ENCODE measurements at places on chromosomes 4 and X. TPM values are rescaled to one million over a fixed set of nuclear protein-coding genes. Genes with fewer than 3 reads are reported as not detected.
A peak's percentile ranks its signal among the peaks of the same experiment; 100 is the strongest.

NCAPG gene
- 69.0 TPM for total RNA-seq

MAGEC3 gene
- total RNA-seq = not detected

DCX gene
- not detected for total RNA-seq

CDS1 gene
- 0.12 TPM for total RNA-seq

DDIT4L gene
- total RNA-seq = 0.34 TPM

CAPN6 gene
- total RNA-seq = not detected

GPR173 gene
- total RNA-seq = 0.56 TPM

BMX gene
- total RNA-seq = not detected

- DNase-seq = no peak
- no peak overlapping the region for H3K4me3 ChIP-seq
- no peaks in the 10 kb centered on the region for H3K4me1 ChIP-seq
- no peaks in the 10 kb centered on the region for H3K36me3 ChIP-seq
- no peak overlapping the region for H3K27ac ChIP-seq
Observed at GRCh38 chrX:148523303-148524080, 23.1 kb downstream of the AFF2 start.

DNA sequence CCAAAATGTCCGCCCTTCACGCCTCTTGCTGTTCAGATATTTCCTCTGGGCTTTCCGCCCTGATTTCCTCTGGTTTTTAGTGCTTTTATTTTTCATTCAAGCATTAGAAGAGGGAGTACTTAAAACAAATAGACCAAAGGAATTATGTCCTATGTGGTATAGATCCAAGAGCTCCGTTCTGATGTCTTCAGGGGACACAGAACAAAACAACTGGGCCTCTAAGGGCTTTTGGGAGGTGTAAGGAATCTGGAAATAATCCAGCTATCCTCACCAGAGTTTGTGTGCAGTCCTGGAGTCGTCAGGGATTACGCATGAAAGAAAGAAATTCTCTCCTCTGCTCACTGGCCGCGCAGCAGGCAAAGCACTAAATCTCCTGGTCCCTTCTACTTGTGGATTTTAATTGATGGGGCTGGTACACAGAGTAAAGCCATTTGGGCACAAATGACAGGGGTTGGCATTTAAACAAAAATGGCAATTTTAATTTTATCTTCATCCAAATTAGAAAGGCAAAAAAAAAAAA is 999.2 kb downstream of the ADGRL3 start:
- no peak overlapping the region for H3K27ac ChIP-seq
- DNase-seq = no peak
- H3K36me3 ChIP-seq = no peaks in the 10 kb centered on the region
- H3K4me1 ChIP-seq = no peaks in the 10 kb centered on the region
- no peaks in the 10 kb centered on the region for H3K27me3 ChIP-seq

DNA sequence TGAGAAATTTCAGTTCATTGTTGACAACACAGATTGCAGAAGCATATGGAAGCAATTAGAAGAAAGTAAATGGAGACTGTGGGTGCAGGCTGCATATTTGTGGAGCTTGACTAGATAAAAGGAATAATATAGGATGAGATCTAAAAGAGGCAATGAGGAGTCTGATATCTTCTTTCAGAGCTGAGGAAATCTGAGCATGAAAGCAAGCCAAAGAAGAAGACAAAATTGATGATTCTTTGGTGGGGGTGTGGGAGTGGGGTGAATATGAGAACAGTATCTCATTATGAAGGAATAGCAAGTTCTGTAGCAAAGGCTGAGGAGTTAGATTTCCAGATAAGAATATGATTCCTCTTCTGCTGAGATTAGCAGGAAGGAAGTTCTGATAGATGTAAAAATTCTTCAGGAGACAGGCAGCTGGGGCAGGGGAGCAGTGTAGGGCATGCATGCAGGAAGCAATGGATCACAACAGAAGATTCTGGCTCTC is 6.1 kb upstream of the PDHA2 start:
- no peaks in the 10 kb centered on the region for H3K27me3 ChIP-seq
- H3K36me3 ChIP-seq = no peaks in the 10 kb centered on the region
- no peaks in the 10 kb centered on the region for H3K4me1 ChIP-seq
- H3K4me3 ChIP-seq = no peak overlapping the region

DNA sequence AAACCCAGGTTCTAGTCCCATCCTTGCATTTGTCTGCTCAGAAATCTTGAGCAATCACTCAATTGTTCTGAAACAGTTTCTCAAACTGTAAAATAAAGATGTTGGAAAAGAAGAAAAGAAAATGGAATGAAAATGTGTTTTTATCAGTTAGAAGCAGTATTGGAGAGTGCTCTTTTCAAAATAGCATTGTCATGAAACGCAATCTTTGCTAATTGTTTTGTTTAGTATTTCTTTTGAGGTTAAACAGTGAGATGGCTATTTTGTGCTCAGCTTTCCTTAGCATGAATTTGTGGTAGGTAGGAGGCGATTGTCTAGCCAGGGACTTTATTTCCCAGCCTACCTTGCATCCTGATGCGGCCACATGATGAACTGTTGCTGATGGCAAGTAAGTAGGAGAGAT is 10.6 kb upstream of the HPF1 start:
- no peaks in the 10 kb centered on the region for H3K27me3 ChIP-seq
- H3K4me1 ChIP-seq = no peaks in the 10 kb centered on the region
- no peaks in the 10 kb centered on the region for H3K36me3 ChIP-seq
- no peak for DNase-seq

DNA sequence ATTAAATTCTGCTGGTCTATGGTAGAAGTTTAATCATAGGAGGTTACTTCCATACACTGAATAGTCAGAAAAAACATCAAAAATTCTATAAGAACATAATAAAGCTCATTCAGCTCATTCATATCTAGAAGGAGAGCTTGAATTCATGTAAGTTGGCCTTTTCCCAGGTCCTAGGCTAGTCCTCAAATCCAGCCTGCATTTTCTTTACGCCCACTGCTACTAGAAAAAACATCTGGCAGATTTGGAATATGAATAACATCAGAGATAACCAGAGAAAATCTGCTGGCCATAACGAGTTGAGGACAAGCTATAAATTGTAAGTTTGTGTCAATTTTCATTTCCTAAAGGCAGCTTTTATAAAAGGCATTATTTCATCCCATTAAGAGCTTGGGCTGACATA is 95.5 kb downstream of the MXRA5 start:
- H3K36me3 ChIP-seq = no peaks in the 10 kb centered on the region
- no peak overlapping the region for H3K4me3 ChIP-seq
- H3K4me1 ChIP-seq = no peaks in the 10 kb centered on the region
- no peak for DNase-seq

DNA sequence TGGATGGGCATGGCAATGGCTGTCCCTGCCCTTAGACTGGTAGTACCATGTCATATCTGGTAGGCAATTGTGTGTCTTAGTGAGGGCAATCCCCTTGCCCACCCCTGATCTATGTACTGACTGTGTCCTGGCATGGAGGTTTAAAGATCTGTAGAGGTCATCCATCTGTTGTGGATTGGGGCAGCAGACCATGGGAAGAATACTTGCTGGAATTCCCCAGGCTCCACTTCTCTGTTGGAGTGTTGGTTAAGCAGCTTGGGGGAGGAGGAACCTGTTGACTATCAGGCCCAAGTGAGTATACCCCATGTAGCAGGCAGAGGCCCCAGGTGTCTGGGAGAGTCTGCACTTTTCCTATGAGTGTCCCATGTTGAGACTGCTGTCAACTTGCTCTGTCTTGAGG is 246.7 kb upstream of the DIPK2B start:
- no peak overlapping the region for H3K4me3 ChIP-seq
- peaks cover 7% of the 10 kb centered on the region for H3K4me1 ChIP-seq
- no peak for DNase-seq
- no peaks in the 10 kb centered on the region for H3K36me3 ChIP-seq

- no peak overlapping the region for H3K4me3 ChIP-seq
- no peak for DNase-seq
- no peaks in the 10 kb centered on the region for H3K36me3 ChIP-seq
- no peaks in the 10 kb centered on the region for H3K4me1 ChIP-seq
- H3K27me3 ChIP-seq = no peaks in the 10 kb centered on the region
Observed at GRCh38 chr4:72019688-72020087, 12.1 kb upstream of the NPFFR2 start.

DNA sequence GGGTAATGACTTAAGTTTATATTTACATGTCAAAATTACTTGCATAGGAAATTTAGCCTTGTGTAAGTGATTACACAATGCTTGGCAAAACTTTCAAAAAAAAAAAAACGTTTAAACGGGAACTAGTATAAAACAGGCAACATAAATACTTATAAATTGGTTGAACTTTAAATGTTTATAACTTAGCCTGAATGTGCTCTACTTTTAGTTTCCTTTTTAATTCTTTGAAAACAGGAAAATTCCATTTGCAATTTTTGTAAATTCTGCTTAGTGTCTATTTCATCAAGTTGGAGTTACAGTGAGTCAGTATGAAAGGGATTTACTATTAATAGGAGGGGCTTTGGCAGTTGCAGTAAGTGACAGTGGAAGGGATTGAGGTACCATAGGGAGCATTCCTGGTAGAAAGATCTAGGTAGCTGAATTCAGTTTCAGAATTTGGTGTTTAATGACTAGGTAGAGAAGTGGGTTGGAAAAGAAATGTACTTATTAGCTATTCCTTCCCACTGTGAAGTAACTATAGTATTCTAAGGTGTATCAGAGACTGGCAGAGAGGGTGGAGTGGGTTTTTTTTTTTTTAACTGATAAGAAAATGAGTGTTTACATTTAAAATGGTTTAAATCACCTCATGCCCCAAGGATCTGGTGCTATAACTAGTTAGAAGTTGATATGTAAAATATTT is 2.8 kb downstream of the STAG2 start:
- peak overlapping the region; percentile 100 for H3K27ac ChIP-seq
- H3K36me3 ChIP-seq = peaks cover 32% of the 10 kb centered on the region
- H3K4me1 ChIP-seq = peaks cover 27% of the 10 kb centered on the region
- no peak for DNase-seq

- H3K4me3 ChIP-seq = no peak overlapping the region
- H3K27me3 ChIP-seq = peaks cover 10% of the 10 kb centered on the region
- H3K27ac ChIP-seq = no peak overlapping the region
- no peaks in the 10 kb centered on the region for H3K36me3 ChIP-seq
Observed at GRCh38 chr4:109334129-109335105, 32.0 kb upstream of the COL25A1 start.

- no peaks in the 10 kb centered on the region for H3K36me3 ChIP-seq
- H3K4me3 ChIP-seq = no peak overlapping the region
- H3K27ac ChIP-seq = no peak overlapping the region
- DNase-seq = no peak
- H3K27me3 ChIP-seq = no peaks in the 10 kb centered on the region
- no peaks in the 10 kb centered on the region for H3K4me1 ChIP-seq
Observed at GRCh38 chr4:178255172-178255571, 812.9 kb upstream of the AGA start.

GRCh38 chr4:15870079-15870478 is 68.5 kb downstream of the FGFBP1 start:
- no peak for DNase-seq
- H3K4me1 ChIP-seq = peaks cover 5% of the 10 kb centered on the region
- peaks cover 3% of the 10 kb centered on the region for H3K27me3 ChIP-seq

DNA sequence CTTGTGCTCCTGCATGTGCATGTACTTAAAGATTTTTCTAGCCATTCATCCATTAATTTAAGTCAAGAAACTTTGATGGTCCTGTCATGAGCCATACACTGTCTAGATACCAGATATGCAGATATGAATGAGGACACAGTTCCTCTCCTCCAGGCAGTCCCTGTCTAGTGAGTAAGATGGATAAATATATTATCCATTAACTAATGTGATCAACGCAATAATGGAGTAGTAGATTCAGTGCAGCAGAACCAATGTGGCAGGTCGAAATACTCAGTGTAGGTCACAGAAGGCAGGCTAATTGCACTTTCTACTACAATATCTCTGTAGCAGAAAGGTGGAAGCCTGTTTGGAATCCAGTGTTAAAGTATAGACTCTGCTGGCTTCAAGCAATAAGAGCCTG is 112.5 kb downstream of the PCDH7 start:
- H3K27ac ChIP-seq = no peak overlapping the region
- no peaks in the 10 kb centered on the region for H3K36me3 ChIP-seq
- no peak overlapping the region for H3K4me3 ChIP-seq
- no peaks in the 10 kb centered on the region for H3K4me1 ChIP-seq
- DNase-seq = no peak
- H3K27me3 ChIP-seq = no peaks in the 10 kb centered on the region

DNA sequence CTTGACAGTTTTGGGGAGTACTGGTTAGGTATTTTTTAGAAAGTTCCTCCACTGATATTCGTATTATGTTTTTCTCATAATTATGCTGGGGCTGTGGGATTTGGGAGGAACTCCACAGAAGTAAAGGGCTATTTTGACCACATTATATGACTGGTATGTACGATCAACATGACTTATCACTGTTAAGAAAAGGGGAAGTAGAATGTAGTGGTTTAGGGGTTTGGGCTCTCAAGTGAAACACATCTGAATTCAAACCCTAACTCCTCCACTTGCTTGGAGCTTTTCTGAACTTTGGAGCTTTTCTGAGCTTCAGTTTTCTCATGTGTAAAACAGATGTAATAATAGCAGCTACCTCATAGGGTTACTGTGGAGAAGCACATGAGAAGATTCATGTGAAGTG is 96.4 kb upstream of the C1GALT1C1 start:
- no peaks in the 10 kb centered on the region for H3K36me3 ChIP-seq
- H3K4me1 ChIP-seq = peaks cover 3% of the 10 kb centered on the region

- no peaks in the 10 kb centered on the region for H3K27me3 ChIP-seq
- H3K36me3 ChIP-seq = no peaks in the 10 kb centered on the region
- DNase-seq = no peak
Observed at GRCh38 chrX:15050395-15050794, 177.2 kb downstream of the MOSPD2 start.

DNA sequence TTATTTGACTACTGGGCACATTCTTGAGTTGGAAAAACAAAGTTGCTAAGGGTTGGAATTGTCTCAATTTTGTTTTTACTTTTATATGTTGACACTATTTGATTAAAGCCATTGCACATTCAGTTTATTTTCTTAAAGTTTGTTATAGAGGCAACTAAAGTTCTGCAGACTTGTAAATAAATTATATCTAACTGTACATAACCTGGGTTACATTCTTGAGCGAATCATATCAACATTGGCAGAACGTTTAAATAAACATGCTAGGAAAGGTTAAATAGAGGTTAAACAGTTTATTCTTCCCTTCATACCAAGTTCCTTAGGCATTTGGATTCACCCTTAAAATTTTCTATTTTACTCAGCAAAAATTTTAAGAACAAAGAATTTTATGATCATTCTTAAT is 74.5 kb downstream of the UCHL1 start:
- DNase-seq = no peak
- H3K27ac ChIP-seq = no peak overlapping the region
- H3K4me3 ChIP-seq = no peak overlapping the region
- H3K36me3 ChIP-seq = no peaks in the 10 kb centered on the region
- no peaks in the 10 kb centered on the region for H3K4me1 ChIP-seq

- no peak overlapping the region for H3K27ac ChIP-seq
- DNase-seq = no peak
- H3K4me1 ChIP-seq = no peaks in the 10 kb centered on the region
Observed at GRCh38 chrX:433771-434170, 47.1 kb upstream of the PPP2R3B start.

DNA sequence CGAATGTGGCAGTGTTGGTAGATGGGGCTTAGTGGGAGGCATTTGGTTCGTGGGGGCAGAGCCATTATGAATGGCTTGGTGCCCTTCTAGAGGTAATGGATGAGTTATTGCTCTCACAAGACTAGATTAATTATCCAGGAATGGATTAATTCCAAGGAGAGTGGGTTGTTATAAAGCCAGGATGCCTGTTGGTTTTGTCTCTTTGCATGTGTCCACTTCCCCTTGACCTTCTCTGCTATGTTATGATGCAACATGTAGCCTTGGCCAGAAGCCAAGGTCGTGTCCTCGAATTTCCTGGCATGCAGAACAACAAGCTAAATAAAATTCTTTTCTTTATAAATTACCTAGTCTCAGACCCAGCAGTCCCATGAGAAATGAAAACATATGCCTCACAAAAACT is 111.2 kb upstream of the PLS3 start:
- H3K36me3 ChIP-seq = no peaks in the 10 kb centered on the region
- no peaks in the 10 kb centered on the region for H3K4me1 ChIP-seq
- H3K27ac ChIP-seq = no peak overlapping the region
- H3K4me3 ChIP-seq = no peak overlapping the region
- DNase-seq = no peak
